Activated CD8-positive, alpha-beta memory T cell treated with anti-CD3 and anti-CD28 coated beads, Interleukin-2, amount 50 U/mL, for 4 hours (primary cell): ENCODE measurements at places on chromosomes 4 and X.

- DNase-seq, result no peak
Measured at GRCh38 chr4:156643826-156644225, 327.8 kb downstream of the PDGFC start.

DNA sequence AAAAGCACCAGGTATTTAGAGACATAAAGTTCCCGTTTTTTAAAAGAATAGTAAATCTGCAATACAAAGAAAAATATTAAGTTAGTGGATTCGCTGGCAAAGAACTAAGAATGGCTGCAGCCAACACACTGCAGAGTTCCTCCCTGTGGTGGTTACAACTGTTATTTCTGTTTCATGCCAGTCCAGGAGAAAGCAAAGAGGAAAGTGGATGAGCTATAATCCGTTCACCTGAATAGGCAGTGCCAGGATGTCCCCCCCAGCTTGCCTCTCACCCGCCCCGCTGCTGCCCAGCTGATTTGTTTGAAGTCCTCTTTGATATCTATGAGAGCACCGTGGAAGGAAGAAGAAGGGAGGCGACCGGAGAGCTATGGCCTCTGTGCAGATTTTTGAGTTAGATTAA is 63.9 kb downstream of the PTCHD1 start:
- DNase-seq, result no peak

GRCh38 chrX:78513971-78514738 is 145.0 kb downstream of the RTL3 start:
- DNase-seq, result no peak

DNA sequence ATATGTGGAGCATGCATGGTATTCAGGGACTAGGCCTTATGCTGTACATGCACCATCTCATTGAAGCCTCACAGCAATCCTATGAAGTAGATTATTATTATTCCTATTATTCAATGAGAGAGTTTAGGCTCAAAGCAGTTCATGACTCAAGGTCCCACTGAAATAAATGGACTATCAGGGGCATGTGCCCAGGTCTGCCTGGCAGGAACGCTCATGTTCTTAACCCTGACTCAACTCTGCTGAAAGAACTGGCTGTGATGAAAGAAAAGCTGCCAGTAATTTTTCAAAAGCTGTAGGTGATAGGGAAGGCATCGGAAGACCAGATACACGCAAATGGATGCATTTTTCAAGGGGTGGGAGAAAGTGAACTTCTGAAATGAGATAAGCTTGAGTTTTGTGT is 243.4 kb downstream of the PTTG2 start:
- no peak for DNase-seq

DNA sequence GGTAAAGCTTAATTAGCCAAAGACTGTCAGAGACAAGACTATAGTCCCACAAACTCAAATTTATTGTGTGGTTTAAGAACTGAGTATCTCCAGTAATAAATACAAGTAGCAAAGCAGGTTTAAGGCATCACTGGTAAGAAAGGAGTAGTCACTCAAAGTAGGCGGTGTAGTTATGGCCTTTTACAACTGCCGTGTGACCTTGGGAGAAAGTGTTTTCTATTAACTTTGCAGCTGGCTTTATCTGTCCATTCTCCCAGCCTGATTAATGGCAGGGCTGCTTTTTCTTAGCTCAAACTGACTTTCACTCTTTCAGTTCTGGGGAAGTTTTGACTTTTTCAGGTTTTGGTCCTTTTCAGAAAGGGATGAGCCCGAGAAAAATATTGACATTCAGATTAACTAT is 7.4 kb upstream of the PAK3 start:
- no peak for DNase-seq

DNA sequence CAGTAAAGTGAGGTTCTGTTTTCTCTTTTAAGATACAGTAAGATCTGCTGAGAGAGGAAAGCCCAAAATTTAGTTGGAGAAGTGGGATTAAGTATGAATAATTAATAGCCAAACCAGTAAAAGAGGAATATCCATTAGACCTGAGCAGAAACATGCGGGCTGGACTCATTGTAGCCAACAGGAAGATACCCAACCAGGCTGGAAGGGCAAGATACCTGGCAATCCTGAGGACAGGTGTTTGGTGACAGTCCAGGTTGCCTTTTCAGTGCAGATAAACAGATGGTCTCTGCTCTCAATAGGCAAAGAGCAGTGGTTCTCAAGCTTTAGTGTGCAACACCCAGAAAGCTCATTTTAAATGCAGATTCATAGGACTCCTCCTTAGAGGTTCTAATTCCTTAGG is 980.8 kb upstream of the GRID2 start:
- no peak for DNase-seq

DNA sequence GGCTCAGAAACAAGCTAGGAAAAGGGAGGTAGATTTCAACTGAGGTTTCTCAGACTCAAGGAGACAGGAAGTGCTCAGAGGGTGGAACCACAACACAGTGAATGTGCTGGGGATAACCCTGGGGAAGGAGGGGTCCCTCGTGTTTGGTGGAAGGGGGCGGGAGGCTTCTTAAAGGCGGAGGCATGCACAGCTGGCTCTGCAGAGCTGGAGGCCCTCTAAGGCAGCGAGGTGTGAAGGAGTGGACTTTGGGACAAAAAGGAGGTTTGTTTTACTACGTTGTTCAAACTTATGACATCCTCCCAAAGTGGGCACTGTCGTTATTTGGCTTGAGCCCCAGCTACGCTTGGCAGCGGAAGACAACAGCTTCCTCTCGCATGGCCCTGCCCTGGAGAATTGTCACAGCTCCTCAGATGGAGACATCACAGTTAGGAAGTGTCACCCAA is 21.7 kb upstream of the MTM1 start:
- no peak for DNase-seq

DNA sequence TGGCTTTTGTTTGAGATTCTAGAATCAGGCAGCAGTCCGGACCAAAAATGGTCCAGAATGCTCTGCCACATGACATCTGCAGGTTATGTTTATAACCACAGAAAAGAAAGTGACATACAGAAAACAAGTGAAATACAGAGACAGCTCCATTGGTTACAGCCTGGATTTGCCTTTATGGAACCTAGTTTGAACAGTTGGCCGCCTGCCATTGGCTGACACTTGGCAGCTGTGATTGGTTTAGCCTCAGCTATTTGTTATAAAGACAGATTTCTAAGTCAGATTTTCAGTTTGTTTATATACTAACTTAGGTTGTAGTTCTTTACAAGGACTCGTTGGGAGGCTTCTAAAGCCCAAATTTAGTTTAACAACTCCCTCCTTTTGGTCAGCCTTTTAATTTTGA is 40.8 kb upstream of the IL9R start:
- DNase-seq, result no peak

GRCh38 chrX:84709987-84710386 is 207.7 kb upstream of the HDX start:
- no peak for DNase-seq

- DNase-seq, result no peak
Measured at GRCh38 chr4:71377561-71377960, 38.7 kb downstream of the SLC4A4 start.

DNA sequence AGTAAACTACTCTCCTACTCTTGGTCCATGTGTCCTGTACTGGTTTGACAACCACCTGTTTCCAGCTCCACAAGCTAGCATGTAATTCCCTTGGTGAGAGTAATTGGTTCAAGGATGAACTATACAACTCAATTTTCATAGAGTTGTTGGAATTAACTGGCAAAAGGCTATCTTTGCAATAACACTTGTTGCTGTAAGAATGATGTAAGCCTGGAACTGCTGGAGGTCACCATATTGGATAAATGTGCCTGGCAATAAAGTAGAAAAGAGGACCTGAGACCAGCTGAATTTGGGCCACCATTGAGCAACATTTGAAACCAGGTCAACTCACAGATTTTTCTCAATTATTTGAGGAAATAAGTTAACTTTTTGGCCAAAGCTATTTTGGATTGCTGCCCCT is 175.5 kb downstream of the CAMK2D start:
- no peak for DNase-seq

GRCh38 chrX:38750551-38750950 is 50.7 kb upstream of the MID1IP1 start:
- DNase-seq, result no peak

GRCh38 chrX:132592880-132593279 is 104.0 kb upstream of the MBNL3 start:
- no peak for DNase-seq

DNA sequence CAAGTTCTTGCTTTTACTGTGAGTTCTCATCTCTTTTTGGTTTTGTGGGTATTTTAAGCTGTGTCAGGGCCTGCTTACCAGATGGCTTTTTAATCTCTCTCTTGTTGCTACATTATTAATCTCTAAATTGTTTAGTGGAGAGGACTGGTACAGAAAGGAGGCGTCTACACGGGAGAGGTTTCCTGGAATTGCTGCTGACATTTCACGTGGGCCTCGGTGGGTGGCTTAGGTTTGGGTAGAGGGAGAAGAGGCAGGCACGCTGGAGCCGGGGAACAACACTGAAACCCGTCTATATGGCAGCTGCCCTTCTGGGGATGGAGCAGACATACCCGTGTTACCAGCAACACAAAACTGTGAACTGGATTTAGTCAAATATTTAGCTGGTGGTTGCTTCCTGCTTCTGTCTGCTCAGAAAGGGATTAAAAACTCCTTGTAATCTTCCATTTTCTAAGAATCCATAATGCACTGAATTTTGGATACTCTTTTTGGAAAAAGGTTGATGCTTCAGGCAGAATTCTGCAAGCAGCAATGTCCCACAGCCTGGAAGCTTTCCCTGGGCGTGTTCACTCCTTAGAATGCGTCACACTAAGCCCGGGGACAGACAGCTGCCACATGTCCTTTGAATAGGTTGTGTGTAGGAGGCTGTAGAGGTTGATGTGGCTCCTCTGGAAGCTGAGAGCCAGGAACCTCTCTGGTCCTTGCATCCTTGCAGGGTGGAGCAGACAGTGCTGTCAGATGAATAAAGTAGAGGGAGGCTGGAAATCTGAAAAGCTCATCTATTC is 199.8 kb upstream of the GATB start:
- DNase-seq, result no peak

GRCh38 chrX:21683941-21684340 is 25.8 kb upstream of the KLHL34 start:
- no peak for DNase-seq

GRCh38 chr4:187480146-187481145 is 515.1 kb upstream of the ZFP42 start:
- DNase-seq, result no peak

DNA sequence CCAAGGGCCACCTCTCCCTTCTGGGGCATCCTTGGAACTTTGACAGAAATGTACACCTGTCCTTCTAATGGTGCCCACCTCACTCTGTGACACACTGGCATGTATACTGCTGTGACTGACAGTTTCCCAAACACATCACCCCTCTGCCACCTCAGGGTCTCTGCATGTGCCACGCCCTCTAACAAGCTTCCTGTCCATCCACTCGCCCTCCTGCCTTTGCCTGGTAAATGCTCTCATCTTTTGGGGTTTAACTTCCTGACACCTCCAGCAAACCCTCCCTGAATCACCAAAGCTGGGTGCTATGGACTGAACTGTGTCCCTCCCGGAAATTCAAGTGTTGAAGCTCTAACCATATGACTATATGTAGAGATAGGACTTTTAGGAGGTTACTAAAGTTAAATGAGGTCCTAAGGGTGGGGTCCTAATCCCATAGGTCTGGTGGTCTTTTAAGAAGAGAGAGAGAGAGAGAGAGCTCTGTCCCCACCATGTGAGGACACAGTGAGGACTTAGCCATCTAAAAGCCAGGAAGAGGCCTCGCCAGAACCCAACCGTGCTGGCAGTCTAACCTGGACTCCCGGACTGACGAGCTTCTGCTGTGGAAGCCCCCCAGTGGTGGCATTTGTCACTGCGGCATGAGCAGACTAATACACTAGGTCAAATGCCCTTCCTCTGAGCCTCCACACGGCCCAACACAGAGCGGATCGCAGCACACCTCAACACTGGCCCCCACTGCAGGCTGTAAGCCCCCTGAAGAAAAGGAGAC is 95.6 kb downstream of the AFAP1 start:
- peak; percentile 74 for DNase-seq

DNA sequence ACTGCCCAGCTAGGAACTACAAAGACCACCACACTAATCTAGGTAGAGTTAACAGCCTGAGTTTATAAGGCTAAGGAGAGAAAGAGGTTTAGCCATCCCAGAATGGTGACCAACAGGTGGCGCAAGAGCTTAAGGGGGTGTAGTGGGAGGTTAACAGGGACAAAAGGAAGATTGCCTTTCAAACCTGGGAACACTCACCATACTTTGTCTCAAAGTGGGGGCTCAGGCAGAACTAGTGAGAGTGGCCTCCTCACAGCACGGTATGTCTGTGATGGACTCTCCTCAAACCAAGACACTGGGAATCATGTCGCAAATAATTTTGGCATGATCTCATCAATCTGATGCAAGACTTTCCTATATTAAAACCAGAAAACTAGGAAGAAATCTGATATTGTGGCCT is 23.4 kb downstream of the CCNI start:
- DNase-seq, result peak; percentile 67

- no peak for DNase-seq
Measured at GRCh38 chr4:94680176-94680862, 77.4 kb upstream of the BMPR1B start.

- DNase-seq, result no peak
Measured at GRCh38 chr4:103024996-103025395, 5.5 kb upstream of the SLC9B1 start.
